ENCODE measurements at places on chromosomes 2 and 18.

DNA sequence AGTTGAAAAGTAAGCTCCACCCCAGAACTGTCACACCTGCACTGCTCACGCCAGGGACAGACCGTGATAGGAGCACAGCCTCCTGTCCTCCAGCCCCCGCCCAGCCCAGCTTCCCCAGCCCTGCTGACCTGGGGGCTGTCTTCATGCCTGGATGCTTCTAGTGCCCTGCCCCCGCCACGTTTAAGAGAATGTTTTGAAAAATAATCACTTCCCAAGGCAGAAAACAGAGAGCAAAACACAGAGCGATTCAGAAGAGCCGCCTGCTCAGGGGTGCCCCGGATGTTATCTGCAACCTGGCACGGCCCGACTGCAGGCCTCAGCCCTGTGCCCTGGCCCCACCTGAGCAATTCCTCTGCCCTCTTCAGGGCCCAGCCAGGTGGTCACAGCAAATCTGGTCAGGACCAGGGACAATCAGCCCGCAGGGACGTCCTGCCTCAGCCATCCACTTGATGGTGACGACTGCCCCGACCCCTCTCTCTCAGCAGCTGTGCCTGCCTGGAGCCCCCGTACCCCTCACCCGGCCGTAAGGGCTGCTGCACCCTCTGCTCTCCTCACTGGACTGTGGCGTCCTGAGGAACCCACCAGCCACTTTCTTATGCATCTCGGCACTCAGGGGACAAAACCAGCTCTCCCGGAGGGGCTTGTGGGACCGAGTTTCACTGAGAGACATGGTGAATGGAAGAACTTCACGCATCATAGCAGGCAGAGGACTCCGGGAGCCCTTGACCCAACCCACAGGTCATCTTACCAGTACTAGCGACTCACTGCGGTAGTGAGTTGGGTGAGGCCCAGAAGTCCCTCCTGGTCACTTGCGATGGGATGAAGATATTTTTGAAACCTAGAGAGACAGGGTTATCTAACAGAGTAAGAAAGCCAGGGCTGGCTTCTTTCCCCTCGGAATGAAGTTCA, 30.2 kb downstream of the ADI1 start:
- peak; percentile 43 for DNase-seq

- no peak for DNase-seq
These were observed 83.9 kb downstream of the WDSUB1 start for GRCh38 chr2:159202568-159203071.

DNA sequence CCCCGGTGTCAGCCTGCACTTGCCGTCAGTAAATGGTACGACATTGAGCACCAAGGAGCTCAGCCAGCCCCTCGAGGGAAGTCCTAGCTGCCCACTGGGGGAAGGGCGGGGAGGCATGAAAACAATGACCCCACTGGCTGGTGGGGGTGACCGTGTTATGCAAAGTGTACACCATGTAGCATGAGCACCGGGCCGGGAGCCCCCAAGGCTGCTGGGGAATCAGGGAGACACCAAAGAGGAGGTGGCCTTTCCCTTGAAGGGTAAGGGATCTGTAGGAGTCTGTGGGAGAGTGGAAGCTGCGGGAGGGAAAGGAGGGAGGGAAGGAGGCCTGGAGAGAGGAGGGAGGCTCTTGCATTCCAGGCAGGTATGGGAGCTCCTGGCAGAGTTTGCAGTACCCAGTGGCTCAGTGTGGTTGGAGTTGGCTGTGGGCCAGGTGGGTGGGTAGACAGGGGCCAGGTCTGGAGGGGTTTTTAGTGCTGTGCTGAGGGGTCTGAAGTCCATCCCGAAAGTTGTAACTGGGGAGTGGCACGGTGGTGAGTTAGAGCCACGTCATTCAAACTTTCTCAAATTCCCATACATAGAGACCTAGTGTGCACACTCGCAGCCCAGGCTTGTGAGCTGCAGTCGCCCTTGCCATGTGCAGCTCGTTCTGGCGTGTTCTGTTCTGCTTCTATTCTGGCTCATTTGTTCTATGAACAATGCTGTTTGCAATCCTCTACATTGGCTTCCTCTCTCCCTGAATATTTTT, 22.4 kb downstream of the RRM2 start:
- DNase-seq, result no peak

GRCh38 chr2:15732341-15733077, 140.8 kb downstream of the DDX1 start:
- no peak for DNase-seq

GRCh38 chr2:68653538-68653982, 10.2 kb downstream of the PROKR1 start:
- DNase-seq, result no peak

DNA sequence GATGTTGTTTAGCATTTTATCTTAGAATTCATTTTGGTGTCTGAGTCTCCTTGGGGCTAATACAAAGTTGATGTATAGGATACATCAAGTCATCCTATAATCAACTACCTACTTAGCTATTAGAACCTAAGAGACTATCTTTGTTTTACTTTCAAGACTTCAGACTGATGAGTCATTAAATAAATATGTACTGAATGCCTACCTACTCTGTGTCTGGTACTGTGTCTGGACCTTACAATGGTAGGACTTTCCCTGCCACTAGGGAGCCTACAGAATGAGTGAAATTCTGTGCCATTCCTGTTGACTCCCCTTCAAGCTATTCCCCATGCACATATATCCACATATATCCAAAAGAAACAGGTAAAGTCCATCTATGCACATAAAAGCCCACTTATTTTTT, 114.5 kb downstream of the ERBB4 start:
- DNase-seq, result no peak

DNA sequence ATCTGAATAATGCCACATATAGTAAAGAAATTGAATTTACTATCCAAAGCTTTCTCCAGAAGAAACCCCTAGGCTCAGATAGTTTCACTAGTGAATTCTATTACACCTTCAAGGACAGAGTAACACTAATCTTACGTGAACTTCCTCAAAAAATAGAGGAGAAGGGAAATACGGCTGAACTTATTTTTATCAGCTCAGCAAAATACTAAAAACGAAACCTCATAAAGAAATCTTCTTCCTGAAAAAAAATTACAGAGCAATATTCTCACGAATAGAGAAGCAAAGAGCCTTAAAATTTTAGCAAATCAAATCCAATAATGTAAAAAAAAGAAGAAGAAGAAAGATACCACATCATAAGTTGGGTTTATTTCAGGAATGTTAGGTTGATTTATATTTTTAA, 14.7 kb downstream of the CAPN13 start:
- DNase-seq, result no peak

GRCh38 chr2:217858519-217859491, 144.0 kb downstream of the TNS1 start:
- DNase-seq, result peak; percentile 80

- DNase-seq, result no peak
These were observed 12.7 kb downstream of the COL3A1 start for GRCh38 chr2:188986839-188987238.

GRCh38 chr2:173397539-173397938, 42.9 kb downstream of the CDCA7 start:
- DNase-seq, result no peak

- no peak for DNase-seq
These were observed 11.5 kb downstream of the ANKRD29 start for GRCh38 chr18:23650968-23651927.

DNA sequence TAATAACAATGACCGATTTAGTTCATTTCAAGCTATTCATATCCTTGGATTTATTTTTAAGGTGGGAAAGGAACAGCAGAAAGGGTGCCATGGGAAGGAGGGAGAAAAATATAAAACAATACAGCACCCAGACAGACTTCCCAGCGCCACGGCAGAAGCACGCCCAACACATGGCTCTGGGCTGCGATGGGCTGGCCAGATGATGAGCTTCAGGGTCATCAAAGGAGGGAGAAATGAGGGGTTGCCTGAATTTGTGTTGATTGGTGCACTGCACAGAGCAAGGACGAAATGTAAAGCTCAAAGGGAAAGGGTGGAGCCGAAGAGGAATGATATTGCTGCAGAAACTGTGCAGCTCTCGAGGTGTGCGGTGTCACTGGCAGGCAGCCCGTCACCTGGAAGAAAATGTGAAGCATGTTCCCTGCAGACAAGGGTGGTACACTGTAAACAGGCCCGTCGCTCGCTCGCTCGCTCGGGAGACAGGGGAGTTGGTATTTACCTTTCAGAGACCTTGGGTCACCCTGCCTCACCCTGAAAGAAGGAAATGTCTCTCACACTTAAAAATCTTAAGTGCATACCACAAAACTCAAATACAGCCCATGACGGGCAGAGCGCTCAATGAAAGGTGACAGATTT, 195.5 kb upstream of the CTAGE1 start:
- DNase-seq, result no peak

DNA sequence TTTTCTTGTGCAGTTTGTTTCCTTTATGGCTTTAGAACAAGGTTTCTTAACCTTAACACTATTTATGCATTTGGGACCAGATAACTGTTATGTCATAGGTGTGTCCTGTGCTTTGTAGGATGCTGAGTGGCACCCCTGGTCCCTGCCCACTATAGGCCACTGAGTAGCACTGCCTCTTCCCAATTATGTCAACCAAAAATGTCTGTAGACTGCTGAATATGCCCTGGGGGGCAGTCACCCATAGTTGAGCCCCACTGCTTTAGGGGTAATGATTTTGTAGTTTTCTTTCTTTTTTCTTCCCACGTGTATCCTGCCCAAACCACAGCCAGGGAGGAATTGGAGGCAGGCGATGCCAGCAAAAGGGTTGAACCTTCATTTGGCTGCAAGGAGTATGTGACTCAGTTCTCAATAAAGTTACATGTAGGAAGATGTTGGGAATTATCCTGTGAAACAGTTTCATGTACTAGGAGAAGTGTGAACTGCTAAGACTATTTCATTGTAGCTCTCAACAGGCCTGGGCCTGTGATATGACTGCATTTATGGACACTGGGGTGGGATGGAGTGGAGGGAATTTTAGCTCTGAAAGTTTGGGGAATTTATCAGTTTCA, 65.7 kb downstream of the FMNL2 start:
- no peak for DNase-seq

DNA sequence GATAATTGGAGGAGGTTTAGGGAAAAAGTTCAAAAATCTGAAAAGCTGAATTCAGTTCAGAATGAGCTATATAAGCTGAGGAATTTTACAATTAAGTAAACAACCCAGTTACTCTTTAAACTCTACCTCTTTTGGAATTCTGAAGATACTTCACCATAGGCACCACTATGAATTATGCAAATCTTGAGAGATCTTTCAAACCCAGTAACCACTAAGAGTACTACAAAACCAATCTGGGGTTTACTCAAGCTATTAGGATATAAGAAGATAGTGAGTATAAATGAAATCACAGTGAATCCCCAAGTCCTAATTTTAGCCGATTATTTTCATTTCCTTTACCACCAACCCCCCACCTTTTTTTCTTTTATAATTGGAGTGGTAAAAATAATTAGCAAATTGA, 6.0 kb upstream of the CTLA4 start:
- no peak for DNase-seq

DNA sequence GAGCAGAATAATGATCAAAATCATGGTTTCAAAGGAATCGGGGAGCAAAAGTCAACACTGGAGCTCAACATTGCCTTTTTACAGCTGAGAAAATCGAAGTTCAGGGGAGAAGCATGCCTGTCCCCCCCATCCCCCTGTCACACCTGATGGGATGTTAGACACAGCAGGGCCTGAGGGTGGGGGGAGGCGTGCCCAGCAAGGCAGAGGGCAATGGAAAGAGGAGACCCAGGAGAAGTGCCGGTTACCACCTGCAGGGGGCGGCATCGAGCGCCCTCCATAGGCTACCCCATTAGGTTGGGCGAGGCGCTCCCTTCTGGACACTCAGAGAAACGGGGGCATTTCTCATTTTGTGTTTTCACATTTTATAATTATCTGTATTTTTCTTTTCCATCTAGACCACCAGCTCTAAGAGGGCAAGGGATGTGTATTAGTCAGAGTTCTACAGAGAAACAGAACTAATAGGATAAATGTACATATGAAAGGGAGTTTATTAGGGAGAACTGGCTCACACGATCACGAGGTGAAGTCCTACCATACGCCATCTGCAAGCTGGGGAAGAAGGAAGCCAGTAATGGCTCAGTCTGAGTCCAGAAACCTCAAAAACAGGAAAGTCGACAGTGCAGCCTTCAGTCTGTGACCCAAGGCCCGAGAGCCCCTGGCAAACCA, 271.3 kb downstream of the LRATD1 start:
- peak; percentile 60 for DNase-seq

DNA sequence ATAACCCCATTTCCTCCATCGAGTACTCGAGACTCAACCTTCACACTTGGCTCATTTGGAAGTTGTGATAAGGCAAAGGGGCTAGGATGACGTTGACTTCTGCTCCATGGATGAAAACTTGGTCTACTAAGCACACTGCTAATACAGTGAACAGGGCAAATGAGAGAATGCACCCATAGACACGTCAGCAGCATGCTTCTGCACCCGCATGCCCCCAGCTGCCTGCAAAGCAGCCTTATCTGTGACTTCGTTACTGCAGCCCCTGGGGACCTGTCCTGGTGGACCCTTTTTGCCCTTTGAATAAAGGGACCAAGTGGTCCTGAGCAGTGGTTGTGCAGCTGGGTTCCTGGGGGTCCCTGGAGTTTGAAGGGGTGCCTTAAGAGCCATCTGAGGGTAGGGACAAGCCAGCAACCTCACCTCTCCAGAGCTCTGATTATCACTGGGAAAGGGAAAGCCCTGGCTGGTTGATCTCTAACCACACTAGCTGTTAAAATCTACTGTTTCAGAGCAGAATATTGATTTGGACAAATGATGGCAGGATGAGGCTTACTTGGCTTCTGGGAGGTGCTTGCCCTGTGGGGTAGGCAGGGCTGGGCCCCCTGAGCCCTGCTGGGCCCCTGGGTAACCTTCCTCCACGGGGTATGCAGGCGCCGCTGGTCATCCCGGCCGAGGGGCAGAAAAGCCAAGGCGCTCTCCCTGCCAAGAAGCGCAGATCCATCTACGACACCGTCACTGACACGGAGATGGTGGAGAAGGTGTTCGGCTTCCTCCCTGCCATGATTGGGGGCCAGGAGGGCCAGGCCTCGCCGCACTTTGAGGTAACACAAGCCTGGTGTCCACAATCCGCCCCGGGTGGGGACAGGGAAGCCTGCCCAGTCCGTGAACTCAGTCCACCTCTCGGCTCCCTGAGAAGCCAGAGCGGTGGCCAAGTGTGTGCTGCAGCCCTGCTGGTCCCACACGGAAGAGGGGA, 37.6 kb upstream of the GPR17 start:
- no peak for DNase-seq

DNA sequence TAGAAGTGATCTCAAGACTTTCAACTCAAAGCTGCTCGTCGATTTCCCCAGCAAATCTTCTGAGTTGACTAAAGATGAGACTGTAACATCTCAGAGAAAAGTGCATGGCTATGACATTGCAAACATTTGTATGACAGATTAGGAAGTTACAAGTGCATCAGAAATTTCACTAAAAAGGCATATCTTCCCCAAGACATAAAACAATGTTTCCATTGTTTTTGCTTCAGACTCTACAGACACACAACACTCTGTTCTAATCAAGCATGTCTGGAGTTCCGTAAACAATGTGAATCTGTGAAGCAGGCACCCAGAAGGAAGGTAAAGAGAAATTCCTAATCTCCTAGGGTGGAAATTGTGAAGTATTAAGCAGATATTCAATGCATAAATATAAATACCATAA, 144.6 kb upstream of the LYPD1 start:
- no peak for DNase-seq

- no peak for DNase-seq
These were observed 63.5 kb downstream of the TGIF1 start for GRCh38 chr18:3513481-3513880.

- no peak for DNase-seq
These were observed 223.5 kb downstream of the HRH4 start for GRCh38 chr18:24683925-24684324.

GRCh38 chr2:138931284-138932256, 151.4 kb upstream of the NXPH2 start:
- no peak for DNase-seq

- DNase-seq, result no peak
These were observed 25.9 kb downstream of the GCG start for GRCh38 chr2:162126111-162126519.

GRCh38 chr2:217074576-217075255, 214.9 kb upstream of the TNP1 start:
- no peak for DNase-seq
